ENCODE measurements at places on chromosomes 5 and 9.

- DNase-seq, result no peak
These were observed 109.0 kb downstream of the ATP10B start for GRCh38 chr5:160743027-160743426.

DNA sequence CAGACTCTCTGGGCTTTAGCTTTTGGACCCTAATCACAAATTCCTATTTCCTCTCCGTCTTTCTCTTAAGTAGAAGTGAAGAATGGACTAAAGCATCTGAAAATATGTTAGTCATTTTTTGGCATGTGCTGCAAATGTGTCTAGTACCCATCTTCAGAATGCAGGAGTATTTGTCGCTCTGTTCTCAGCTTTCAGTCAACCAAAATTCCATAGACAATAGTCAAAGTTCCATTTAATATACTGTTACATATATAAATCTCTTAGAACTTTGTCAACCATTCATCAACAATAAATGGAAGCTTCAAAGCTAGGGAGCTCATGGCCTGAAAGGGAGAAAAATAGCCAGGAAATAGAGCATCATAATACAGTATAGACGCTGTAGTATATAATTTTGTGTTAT lies 509.4 kb downstream of the BNC2 start:
- DNase-seq, result no peak

GRCh38 chr9:6931913-6932312 lies 174.1 kb downstream of the KDM4C start:
- DNase-seq, result no peak

GRCh38 chr9:115328228-115328627 lies 210.3 kb upstream of the TNC start:
- DNase-seq, result no peak
